ENCODE measurements at places on chromosomes 5 and 9.

DNA sequence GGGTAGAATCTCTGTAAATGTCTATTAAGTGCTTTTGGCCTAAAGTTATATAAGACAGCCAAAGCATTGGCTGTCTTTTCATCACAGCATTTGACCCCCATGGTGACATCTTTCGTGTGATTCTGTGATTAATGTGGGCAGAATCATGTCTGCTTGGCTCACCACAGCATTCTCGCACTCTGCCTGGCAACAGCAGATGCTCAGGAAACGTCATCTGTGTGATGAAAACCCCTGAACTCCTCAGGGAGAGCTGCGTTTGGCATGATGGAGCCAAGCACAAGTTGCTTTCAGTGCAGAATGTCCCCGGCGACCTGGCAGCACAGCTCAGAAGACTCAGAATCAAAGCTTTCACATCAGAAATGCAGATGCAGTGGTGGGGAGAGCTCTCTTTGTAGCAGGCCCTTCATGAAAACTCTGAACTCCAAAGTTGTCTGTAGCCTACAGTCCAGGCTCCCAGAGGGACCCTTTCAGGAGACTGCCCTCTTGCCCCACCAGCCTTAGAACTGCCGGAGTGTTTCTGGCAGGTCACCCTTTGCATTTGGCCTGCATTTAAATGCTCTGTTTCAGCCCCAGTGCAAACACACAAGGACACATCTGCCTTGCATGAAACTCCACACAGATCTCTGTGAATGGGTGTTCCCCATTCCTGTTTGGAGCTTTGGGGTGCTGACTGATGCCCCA lies 155.6 kb upstream of the PANK3 start:
- DNase-seq = no peak

DNA sequence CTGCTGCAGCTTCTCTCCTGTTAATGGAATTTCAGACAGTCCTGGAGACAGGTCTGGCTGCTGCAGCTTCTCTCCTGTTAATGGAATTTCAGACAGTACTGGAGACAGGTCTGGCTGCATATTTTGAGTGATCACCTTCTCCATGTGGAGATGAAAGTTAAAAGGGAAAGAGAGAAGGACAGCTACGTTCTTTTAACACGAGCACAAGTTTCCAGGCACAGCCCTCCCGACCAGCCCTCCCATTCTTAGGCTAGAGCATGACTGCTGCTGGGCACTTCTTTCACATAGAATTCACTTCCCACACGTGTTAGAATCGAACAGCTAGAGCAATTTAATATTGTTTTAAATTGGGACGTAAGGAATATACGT lies 133.3 kb upstream of the DMRT1 start:
- DNase-seq = no peak

DNA sequence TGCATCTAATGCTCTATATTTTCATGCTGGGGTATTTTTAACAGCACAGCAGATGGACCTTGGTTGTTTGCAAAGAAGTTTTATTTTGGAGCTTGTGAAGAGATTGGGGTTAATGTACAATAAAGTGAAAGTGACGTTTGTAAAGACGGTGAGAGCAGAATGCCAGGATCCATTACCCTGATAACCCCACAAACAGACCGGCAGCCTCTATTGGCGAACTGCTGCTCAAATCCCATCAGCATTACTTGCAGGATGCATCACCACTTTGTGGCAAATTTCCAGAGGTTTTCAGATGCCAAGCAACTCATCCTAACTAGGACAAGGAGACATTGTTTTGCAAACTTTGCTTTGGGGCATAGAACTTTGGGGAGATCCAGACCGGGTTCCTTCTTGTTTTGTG lies 383.3 kb upstream of the ZNF462 start:
- DNase-seq = no peak

GRCh38 chr9:138045541-138046490 lies 168.2 kb downstream of the CACNA1B start:
- DNase-seq = no peak

DNA sequence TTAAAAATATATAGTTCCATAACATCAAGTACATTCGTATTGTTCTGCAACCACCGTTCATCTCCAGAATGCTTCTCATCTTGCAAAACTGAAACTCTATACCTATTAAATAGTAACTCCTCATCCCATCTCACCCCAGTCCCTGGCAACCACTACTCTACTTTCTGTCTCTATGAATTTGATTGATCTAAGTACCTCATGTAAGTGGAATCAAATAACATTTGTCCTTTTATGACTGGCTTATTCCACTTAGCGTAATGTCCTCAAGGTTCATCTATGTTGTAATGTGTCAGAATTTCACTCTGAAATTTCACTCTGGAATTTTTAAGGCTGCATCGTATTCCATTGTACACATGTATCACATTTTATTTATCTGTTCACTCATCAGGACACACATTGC lies 132.1 kb upstream of the RUSC2 start:
- no peak for DNase-seq

DNA sequence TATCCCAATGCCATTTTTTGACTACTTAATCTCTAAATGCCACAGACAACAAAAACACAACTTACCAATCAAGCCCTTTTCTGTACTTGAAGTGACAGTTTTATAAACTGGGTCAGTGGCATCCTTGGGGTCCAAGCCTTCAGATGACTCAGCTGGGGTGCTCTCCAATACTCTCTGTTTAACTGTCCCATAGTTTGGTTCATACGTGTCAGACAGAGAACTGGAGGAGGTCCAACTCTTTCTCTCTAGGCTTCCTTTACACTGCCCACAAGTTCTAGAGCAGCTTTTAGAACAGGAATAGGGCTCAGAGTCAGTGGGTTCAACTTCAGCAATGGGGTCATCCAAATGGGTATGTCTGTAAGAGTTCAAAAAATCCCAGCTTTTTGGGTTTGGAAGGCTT lies 166.9 kb downstream of the CDC42SE2 start:
- no peak for DNase-seq

DNA sequence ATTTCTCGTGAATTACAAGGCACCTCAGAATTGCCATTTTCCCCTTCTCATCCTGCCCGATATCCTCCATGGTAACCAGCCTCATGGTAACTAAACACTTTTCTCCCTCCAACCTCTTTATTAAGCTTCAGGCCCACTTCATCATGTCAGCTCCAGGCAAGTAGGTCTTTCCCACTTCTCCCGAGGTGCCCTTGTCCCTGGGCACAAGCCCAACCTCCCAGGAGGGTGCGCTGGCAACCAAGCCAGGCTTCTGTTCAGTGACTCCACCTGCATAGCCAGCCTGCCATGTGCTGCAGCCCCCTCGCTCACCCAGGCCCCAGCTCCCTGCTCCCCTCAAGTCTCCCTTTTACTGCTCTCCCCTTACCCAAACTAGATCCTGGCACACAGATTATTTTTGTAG lies 47.4 kb upstream of the AFAP1L1 start:
- no peak for DNase-seq

DNA sequence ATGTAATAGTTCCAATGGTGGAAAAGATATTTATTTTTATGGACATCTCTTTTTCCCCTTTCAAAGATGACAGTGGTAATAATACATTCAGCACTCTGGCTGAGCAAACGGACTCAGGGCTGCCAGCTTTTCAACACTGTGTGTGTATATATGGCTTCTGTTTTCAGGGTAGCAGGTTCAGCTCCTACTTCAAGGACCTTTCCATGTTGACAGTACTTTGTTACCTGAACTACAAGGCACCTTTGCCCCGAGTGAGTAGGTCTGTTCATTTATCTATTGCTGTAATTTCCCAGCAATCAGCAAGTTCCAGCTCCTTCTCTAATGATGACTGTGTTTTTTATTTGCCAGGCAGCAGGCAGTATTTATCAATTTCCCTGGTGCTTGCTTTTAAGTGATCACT lies 387.4 kb upstream of the KIF2A start:
- no peak for DNase-seq

- DNase-seq = no peak
Measured at GRCh38 chr9:115373000-115373709, 255.2 kb upstream of the TNC start.

DNA sequence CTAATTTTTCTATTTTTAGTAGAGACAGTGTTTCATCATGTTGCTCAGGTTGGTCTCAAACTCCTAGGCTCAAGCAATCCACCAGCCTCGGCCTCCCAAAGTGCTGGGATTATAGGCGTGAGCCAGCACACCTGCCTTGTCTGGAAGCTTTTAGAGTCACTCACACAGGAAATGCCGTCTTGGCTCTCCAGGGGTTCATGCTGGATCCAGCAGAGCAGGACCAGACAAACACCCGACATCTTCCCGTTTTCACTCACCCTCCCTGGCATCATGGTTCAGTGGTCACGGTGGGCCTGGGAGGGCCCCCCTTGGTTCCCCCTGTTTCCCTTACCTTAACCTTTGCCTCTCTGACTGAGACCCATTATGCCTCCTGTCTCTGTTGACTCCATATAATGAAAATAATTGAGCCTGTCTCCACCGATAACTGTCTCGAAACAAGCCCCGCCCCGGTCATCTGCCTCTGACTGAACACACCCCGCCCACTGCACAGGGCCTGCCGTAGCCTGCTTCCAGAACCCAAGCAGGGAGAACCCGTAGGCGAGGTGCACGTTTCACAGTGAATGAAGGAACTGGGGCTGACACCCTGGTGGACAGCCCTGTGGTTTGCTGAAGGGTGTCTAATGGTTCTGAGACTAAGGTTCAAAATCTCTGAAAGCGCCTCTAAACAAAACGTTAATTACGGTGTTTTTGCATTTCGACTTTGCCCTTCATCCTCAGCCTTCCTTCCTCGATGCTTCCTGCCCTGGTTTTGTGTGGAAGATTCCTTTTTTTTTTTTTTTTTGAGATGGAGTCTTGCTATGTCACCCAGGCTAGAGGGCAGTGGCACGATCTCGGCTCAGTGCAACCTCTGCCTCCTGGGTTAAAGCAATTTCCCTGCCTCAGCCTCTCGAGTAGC lies 39.7 kb upstream of the SPRY4 start:
- no peak for DNase-seq

DNA sequence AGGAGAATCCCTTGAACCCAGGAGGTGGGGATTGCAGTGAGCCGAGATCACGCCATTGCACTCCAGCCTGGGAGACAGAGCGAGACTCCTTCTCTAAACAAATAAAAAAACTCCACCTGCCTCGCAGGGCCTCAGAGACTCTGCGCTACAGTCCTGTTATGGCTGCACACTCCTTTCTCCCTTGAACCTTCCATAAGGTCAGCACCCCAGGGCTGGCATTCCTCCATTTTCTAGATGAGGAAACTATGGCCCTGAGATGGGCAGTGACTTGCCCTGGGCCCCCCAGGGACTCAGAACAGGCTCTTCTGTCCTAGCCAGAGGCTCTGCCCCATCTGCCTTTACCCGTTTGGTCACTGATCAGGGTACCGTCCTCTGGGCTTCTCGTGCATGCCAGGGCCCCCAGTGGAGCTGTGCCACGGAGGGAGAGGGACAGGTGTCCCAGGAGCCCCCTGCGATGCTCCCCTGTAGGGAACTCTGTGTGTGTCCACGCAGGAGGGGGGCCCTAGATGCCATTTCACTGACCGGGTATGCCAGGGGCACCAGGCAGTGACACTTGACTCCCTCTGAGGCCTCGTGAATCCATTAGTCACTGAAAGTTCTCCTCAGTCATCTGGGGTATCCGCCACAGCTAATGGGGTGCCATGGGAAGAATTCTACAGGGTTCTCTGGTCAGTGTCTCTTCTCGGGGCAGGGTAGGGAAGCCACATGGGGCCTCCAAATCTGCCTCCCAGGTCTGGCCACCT lies 16.2 kb downstream of the RALGDS start:
- DNase-seq = peak; percentile 8

GRCh38 chr9:92661743-92662142 lies 8.2 kb downstream of the IPPK start:
- DNase-seq = no peak

DNA sequence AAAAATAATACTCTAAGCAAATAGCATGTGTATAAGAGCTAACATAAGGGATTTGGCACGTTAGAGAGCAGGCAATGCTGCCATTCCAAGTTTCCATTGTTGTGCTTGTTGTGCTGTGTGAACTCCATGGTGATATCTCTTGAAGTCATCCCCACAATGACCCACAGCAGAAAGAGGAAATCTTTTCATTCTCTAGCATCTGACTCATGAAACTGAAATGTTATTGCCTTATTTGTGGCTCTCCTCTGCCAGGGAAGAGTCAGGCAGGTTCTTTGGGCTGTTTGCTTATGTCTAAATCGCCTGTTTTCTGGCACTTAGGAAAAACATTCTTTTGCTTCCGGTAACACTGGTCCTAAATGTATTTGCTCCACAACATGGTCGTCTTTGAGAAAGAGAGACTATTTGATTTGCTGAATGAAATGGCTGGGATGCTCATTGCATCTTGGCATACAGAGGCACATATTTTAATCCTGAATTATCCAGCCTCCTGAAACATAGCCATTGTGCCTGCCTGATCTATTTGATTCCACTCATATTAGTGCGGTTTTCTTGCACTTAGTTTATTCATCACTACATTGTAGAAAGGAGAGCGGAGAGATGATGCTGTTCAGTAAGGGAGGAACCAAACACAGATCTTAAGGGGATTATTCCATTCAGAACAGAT lies 188.8 kb downstream of the CSNK1G3 start:
- no peak for DNase-seq

GRCh38 chr5:41118177-41118576 lies 47.0 kb upstream of the MROH2B start:
- no peak for DNase-seq

GRCh38 chr9:35609001-35609819 lies 4.1 kb downstream of the TESK1 start:
- no peak for DNase-seq

DNA sequence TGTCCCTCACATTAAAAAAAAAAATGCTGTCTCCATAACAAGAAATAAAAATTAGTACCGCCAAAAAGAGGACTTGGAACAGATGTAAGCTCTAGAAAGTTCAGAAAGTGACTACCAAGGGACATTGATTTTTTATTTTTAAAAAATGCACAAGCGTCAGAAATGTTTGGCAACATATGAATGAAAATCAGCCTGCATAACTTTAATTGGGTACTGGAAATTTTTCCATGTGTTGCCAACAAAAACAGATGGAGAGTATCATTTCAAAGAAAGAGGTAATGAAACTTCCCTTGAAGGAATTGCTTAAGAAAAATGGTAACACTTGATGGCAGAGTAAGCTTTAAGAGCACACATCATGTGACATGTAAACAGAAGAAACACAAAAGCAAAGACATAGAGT lies 47.2 kb downstream of the OR2K2 start:
- DNase-seq = no peak

GRCh38 chr9:125739436-125739835 lies 7.7 kb upstream of the PBX3 start:
- DNase-seq = no peak

- DNase-seq = no peak
Measured at GRCh38 chr5:172841256-172841655, 7.2 kb downstream of the ERGIC1 start.
